ENCODE measurements at places on chromosomes 3 and 15.
A peak's percentile ranks its signal among the peaks of the same experiment; 100 is the strongest.

DNA sequence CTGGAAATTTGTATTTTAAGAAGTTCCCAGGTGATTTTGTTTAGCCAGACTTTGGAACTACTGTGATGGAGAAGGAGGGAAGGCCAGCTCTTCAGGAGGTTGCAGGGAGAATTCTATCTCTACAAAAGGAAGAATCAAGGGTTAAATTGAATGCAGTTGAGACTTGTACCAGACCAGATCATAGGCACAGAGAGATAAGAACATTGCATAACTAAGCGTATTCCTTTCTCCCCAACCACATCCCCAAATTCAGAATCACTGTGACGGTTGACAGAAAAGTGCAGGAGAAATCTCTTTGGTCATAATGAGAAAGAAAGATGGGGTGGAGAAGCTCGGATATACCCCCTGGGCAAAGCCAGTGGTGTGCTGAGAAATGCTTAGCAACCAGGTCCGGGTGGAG lies 7.2 kb downstream of the PLD1 start:
- DNase-seq = no peak

- DNase-seq = no peak
Observed at GRCh38 chr3:136197159-136197793, 1.1 kb upstream of the MSL2 start.

DNA sequence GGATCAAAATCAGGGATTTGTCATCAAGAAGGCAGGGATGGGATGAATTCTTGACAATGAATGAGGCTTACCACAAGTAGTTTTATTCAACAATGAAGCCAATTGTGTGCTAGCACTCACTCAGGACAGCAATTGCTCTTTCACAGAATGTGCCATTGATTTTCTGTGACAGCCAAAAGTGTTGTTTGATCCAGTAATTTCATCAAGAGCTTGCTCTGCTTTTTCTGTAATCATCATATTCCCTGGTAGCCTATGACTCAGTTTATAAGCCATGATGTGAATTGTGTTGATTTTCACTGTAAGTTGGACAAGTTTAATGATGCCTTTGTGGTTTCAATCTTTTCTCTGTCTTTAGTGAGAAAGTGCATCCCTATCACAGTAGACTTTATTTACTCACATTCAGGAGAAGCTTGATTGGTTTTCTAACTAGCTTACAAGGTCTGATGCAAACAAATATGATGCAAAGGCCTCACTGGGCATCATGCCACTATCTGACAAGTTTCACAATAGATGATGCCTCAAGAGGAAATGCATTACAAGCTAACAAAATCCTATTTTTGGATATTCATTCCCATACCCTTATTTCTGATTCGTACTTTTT lies 13.6 kb upstream of the CSRNP1 start:
- no peak for DNase-seq

- DNase-seq = no peak
Observed at GRCh38 chr3:59754456-59755129, 704.8 kb upstream of the CFAP20DC start.

DNA sequence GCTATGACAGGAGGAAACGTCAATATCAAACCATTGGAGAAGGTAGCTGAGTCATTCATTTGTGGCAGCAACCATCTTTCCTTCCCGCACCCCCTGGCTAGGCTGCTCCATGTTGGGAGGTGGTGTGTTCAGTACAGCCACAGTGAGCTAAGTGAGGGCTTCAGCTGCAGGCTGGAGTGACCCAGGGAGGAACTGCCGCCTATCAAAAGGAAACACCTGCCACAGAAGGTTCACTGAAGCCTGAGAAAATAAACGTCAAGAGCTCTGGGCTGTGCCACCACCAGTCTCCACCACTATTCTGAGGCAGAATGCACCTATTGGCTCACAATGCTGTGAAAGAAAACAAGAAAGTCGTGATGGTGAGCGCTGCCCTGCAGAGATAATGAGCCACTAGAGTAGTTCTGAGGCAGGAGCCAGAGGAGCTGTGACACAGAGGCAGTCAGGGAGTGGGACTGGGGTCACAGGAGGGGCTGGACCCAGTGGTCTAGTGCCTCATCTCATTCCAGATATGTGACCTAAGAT lies 34.8 kb upstream of the CD47 start:
- peak; percentile 18 for DNase-seq

DNA sequence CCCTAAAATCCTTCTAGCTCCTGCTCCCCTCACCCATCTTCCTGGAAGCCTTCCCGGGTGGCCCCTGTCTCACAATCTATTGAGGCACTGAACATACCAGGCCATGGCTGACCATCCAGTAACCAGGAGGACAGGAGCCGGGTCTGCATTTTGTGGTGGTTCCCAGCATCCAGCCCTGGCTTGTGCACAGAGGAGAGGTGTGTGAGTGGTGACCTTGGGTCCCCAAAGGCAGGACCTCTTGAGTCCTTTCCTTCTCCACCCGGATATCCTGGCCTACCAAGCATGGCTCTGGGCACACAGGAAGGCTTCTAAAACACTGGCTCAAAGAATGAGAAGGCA lies 7.8 kb downstream of the CSK start:
- DNase-seq = no peak

DNA sequence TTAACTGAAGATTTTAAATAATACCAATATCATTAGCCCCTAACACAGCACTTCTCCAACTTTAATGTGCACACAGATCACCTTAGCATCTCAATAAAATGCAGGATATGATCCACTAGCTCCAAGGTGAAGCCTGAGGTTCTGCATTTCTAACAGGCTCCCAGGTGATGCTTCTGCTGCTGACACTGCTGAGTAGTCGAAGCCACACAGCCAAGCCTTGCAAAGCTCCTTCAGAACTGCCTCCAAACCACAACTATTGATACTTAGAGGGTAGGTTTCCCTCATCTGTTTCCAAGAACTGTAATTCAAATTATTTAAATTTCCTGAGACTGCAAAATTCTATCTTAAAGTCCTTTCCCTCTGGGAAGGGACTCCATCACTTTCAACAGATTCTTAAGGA lies 3.9 kb downstream of the RIOX2 start:
- DNase-seq = no peak

DNA sequence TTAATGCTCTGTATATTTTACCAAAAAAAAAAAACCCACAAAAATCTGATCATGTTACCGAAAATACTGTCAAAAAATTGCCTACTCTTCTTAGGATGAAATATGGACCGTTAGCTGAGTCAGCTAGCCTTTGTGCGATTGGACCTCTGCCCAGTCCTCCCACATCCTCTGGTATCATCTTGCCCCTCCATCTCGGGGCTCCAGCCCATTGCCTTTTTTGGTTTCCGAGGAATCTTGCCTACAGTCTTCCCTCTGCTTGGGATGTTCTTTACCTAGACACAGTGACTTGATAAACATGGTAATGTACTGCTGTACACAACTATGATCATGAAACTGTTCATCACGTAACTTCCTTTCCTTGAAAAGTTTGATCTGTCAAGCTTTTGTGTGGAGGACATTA lies 371.4 kb downstream of the SV2B start:
- no peak for DNase-seq

- DNase-seq = no peak
Observed at GRCh38 chr3:149077628-149078027, 8.7 kb downstream of the HLTF start.

DNA sequence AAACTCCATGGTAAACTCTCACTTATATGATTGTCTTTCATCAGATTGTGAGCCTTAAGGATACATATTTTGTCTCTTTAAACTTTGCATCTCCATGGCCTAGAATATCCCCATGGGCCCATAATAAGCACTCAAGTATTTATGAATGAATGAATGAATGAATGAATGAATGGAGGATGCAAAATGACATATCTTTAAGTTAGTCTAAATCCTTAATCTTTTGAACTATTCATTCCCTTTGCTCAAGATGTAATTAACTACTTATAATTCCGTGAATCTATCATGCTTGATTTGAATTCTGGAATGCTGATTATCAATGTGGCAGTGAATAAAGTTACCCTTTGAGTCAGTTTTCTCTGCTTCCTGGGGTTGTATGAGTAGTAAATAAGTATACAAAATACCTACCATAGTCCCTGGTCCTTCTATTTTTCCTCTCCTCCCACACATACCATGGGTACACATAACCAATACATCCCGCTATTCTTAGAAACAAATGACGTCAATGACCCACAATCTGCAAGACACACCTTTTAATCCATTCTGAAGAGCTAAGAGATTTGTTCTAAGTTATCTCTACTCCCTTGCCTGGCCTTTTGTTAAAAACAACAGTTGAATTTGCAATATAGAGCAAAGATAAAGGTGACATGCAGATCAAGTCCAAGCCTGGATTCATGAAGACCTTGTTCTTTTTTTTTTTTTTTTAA lies 94.5 kb downstream of the FBN1 start:
- DNase-seq = no peak

- no peak for DNase-seq
Observed at GRCh38 chr15:60219866-60220265, 177.9 kb downstream of the ANXA2 start.

DNA sequence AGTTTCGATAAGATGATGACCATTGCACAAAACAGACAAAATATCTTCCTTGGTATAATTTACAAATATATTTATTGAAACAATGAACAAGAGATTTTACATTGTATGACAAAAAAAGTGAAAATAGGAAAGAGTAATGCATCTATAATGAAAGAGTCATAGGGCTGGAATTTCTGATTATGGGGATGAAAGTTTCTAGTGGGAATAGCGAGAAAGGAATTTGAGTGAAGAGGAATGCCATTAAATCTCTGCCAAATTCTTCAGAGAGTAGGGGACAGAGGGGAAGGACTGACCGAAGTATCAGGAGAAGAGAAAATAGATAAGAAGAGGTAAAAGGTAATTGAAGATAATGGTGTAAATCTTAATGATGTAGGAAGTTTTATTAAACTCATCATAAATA lies 125.4 kb downstream of the VGLL3 start:
- DNase-seq = no peak

DNA sequence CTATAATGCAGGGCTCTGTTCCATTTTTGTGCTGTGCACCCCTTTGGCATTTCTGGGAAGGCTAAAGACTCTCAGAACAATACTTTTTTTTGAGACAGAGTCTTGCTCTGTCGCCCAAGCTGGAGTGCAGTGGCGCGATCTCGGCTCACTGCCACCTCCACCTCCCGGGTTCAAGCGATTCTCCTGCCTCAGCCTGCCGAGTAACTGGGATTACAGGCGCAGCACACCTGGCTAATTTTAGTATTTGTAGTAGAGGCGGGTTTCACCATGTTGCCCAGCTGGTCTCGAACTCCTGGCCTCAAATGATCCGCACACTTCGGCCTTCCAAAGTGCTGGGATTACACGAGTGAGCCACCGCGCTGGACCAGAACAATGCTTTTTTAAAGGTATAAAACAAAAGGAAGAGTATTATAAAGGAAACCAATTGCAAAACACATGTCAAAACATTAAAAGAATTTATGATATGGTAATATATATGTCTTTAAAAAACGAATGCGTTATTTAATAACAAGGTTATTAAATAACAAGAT lies 999 bp downstream of the SQOR start:
- no peak for DNase-seq

GRCh38 chr15:27576576-27576975 lies 522.5 kb downstream of the OCA2 start:
- no peak for DNase-seq

GRCh38 chr15:92510163-92510882 lies 116.6 kb downstream of the ST8SIA2 start:
- no peak for DNase-seq

GRCh38 chr3:170564664-170565063 lies 21.2 kb downstream of the SLC7A14 start:
- no peak for DNase-seq

Measured in stimulated activated CD4-positive, alpha-beta T cell treated with anti-CD3 and anti-CD28 coated beads, TNF-alpha, amount 100 ng/mL, for 1 hour (primary cell).